ENCODE measurements at places on chromosomes 11 and 22. TPM values are rescaled to one million over a fixed set of nuclear protein-coding genes. Genes with fewer than 3 reads are reported as not detected.
A peak's percentile ranks its signal among the peaks of the same experiment; 100 is the strongest.

- no peak for DNase-seq
Measured at GRCh38 chr11:72741849-72742512, 10.2 kb downstream of the ARAP1 start.

DNA sequence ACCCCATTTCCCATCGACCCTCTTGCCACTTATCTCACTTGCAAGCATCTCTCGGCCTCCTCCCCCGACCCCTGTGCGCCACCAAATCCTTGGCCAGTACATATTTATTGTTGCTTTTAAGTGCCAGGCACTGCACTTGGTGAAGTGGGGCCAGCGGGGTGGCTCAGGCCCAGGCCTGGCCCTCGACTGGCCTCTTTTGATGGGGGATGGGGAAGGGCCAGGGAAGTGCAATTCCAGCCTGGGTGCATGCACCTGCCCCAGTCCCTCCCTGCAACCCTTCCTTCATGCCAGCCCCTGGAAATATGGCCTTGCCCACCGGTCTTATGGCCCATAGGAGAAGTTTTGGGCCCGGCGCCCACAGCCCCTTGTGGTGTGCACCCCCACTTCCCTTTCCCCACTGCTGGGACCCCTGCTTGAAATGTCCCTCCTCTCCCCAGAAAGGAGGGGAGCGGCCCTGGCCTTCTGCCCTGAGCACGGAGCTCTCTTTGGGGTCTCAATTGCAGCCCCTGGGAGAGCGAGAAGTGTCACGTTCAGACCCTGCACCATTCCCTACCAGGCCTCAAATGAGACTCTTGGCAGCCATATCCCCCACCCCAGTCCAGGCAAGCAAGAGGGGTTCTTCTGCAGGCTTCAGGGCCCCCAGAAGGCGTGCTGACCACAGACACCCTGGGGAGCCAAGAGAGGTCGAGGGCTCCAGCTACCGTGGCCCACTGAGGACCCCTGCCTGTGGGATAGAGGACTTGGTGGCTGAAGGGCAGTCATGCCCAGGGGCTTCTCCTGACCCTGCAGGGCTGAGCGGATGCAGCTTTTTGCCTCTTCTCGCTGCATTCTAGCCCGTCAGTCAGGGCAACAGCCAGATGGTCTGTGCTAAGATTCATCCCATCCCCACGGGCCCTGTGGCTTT is 961 bp downstream of the SUSD2 start:
- DNase-seq = no peak

DNA sequence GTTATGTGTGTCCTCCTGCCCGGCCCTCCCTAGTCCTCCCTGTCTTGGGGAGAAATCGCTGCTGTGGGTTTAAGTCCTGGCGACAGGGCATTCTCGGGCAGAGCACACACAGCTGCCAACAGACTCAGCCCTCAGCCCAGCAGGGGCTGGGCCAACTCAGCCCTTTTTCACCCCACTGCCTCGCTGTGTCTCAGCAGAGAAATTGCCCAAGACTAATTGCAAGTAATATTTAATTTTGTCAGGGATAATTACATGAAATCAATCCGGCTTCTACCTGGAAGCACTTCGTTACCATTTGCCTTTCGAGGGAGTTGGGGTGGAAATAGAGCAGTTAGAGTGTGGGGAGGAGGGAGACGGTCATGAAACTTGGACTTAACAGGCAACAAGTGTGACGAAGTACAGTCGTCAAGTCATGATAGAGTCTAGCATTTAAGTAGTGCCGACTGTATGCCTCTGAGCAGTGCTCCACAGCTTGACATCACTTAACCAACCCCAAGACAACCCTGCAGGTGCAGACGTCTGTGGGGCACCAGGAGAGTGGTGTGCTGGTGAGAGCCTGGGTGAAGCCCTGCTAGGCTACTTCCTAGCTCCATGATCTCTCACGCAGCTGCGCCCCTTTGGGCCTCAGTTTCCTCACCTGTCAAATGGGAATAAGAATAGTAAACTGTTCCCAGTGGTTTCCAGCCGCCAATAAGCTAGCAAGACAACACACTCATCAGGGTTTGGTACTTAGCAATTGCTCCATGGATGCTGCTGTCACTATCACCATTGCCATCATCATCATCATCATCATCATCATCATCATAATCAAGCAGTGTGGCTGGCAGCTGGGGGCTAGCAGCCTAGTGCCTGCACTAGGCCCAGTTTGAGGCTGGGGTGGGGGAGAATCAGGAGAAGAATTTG is 29.2 kb downstream of the MN1 start:
- DNase-seq = no peak

GRCh38 chr22:30013201-30013600 is 67.1 kb upstream of the HORMAD2 start:
- DNase-seq = no peak

ISX gene
- total RNA-seq = not detected

DNA sequence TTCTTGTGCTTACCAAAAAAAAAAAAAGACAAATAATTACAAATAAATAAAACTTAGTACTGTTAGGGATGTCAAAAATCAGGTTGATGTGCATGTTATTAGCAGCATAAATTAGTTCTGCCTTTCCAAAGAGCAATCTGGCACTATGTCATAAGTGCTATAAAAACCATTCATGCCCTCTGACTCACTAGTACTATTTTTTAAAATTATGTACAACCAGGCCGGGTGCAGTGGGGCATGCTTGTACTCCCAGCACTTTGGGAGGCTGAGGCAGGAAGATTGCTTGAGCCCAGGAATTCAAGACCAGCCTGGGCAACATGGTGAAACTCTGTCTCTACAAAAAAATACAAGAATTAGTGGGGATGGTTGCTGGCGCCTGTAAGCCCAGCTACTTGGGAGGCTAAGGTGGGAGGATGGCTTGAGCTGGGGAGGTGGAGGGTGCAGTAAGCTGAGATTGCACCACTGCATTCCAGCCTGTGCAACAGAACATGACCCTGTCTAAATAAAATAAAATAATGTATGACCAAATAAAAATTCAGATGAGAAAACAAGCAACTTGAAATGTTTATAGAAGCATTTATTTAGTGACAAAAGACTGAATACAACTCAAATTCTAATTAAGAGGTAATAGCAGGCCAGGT is 25.3 kb downstream of the UEVLD start:
- no peak for DNase-seq

DNA sequence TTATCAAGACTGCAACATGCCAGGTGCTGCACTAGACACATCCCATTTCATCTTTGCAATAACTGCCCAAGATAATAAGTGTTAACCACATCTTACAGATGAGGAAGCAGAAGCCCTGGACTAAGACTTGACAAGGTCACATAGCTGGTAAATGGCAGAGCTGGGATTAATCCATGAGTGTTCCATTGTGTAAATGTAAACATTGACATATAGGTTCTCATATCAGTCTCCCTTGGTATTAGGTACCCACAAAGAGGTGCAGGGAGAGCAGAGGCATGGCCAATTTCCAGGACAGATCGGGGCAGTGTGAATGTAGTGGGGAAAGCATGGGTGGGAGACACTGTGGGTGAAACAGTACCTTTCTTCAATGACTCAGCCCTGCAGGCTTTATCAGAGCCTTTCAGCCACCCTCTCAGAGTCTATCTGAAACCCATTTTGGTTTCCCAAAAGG is 17.9 kb downstream of the MICAL2 start:
- no peak for DNase-seq

GRCh38 chr11:69888483-69889181 is 69.4 kb upstream of the FGF3 start:
- no peak for DNase-seq

- no peak for DNase-seq
Measured at GRCh38 chr11:132405728-132406127, 1035.3 kb downstream of the NTM start.

DNA sequence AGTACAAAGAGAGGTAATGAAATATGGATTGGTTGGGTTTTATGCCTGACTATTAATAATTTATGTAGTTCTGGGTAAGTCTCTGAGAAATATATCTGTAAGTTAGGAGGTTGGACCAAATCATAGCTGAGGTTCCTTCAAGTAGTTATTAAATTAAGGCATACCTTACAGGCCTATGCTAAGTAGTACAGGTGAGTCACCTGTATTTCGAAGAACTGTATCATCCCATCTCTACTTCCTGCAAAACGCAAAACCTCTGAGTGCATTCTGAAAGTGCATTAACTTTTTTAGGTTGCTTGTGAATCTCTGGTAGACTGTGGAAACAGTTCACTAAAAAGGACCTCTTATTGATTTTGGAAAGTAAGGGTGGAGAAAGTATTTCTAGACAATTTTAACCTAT is 37.1 kb downstream of the APOL5 start:
- no peak for DNase-seq

ATG2A gene
- 80.1 TPM for total RNA-seq

DNA sequence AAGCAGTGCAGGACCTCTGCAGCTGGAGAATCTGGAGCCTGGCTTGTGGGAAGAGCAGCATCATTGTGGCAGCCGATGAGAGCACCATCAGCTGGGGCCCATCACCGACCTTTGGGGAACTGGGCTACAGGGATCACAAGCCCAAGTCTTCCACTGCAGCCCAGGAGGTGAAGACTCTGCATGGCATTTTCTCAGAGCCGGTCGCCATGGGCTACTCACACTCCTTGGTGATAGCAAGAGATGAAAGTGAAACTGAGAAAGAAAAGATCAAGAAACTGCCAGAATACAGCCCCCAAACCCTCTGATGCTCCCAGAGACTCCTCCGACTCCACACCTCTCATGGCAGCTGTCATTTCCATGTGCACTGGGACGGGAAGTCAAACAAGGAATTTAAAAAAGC is 35.6 kb downstream of the ASRGL1 start:
- DNase-seq = no peak

DNA sequence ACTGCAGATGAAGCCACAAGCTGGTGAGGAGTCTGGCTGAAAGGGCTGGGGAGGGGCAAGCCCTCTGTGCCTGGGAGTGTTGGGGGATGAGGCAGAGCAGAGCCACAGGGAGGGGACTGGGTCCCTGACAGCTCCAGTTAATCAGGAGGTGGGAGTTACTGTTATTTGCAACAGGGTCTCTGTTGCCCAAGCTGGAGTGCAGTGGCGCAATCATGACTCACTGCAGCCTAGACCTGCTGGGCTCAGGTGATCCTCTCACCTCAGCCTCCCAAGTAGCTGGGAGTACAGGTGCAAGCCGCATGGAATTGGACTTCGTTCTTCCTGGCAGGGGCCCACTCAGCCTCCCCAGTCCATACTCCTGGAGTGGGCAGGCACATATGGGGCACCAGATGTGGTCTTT is 7.7 kb downstream of the SCN2B start:
- DNase-seq = no peak

DNA sequence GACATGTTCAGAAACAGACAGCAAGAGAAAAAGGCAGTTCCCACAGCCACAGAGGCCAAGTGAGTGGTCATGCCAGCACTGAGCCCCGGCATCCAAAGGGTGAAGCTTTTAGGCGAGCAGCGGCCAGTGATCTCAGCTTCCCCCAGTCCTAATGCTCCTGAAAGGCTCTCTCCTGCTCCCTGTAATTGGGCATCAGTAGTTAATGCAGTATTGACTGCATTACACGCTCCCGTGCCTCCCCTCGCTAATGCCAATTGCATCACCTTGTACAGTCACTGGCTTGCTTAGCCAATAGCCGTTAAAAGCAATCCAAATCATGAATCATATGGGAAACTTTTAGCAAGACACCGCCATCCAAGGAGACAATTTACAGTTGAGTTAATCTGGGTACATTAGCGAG is 4.9 kb downstream of the LMO1 start:
- DNase-seq = peak; percentile 58

TTLL8 gene
- not detected for total RNA-seq

ACCSL gene
- total RNA-seq = not detected

BRSK2 gene
- total RNA-seq = 0.30 TPM

GRCh38 chr11:130456286-130456685 is 7.8 kb downstream of the ADAMTS15 start:
- no peak for DNase-seq

RPS13 gene
- 2,204 TPM for total RNA-seq

DNA sequence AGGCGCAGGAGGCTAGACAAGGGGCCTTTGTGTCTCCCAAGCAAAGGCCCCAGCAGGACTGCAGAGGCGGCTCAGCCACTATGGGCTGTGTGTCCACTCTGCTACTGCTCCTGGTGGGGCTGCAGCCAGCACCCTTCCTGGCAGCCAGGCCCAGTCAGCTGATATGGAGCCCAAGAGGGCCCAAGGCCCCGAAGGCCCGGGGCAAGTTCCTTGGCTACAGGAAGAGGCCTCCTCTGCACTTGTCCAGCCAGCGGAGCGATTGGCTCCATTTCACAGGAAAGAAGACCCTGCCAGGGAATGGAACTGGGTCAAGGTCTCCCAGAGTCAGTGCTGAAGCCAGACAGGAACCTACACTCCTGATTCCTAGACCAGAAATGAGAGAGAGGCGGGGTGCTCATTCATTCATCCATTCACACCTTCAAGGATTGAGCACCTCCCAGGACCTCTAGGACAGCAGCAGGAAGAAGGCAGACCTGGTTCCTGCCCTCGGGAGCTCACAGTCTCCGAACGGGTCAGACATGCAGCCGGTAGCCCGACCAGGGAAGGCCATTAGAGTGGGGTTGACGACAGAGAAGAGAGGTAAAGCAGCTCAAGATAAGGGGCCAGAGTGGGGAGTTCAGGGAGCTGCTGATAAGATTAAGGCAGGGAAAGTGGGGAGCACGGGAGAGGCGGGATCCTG is 811 bp upstream of the P2RY2 start:
- no peak for DNase-seq

- DNase-seq = peak; percentile 53
Measured at GRCh38 chr22:43832393-43833265, 20.5 kb upstream of the EFCAB6 start.

ALDH3B2 gene
- total RNA-seq = 176 TPM

- DNase-seq = no peak
Measured at GRCh38 chr11:134691985-134692384, 279.9 kb upstream of the B3GAT1 start.

GRCh38 chr22:39932918-39933649 is 27.1 kb upstream of the TMA7B start:
- DNase-seq = no peak

DNA sequence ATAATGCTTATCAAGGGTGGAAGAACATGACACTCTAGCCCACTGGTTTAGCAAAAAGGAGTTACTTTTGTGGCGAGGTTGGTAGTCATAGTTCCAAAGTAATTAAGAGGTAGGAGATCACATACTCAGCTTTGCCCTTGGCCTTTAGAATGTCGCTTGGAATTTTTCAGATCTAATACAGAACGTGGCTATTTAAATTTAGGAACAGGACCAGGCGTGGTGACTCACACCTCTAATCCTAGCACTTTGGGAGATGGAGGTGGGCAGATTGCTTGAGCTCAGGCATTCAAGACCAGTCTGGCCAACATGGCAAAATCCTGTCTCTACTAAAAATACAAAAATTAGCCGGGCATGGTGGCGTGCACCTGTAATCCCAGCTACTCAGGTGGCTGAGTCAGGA is 26.1 kb upstream of the ZNRF3 start:
- no peak for DNase-seq

- no peak for DNase-seq
Measured at GRCh38 chr11:5380740-5381342, 2.8 kb upstream of the OR51M1 start.

IL17REL gene
- not detected for total RNA-seq

SAA4 gene
- 5.1 TPM for total RNA-seq

TUB gene
- total RNA-seq = 1.9 TPM

GRCh38 chr11:78906566-78906965 is 331.9 kb upstream of the NARS2 start:
- no peak for DNase-seq

GRCh38 chr11:102268083-102268984 is 49.0 kb upstream of the BIRC3 start:
- DNase-seq = peak; percentile 83

- no peak for DNase-seq
Measured at GRCh38 chr11:129846508-129847335, 31.1 kb downstream of the TMEM45B start.

- peak; percentile 55 for DNase-seq
Measured at GRCh38 chr22:23534201-23534850, 45.8 kb downstream of the IGLL1 start.
